Femur (tissue), 1 donor: ENCODE measurements at places on chromosomes 12 and 14.

DNA sequence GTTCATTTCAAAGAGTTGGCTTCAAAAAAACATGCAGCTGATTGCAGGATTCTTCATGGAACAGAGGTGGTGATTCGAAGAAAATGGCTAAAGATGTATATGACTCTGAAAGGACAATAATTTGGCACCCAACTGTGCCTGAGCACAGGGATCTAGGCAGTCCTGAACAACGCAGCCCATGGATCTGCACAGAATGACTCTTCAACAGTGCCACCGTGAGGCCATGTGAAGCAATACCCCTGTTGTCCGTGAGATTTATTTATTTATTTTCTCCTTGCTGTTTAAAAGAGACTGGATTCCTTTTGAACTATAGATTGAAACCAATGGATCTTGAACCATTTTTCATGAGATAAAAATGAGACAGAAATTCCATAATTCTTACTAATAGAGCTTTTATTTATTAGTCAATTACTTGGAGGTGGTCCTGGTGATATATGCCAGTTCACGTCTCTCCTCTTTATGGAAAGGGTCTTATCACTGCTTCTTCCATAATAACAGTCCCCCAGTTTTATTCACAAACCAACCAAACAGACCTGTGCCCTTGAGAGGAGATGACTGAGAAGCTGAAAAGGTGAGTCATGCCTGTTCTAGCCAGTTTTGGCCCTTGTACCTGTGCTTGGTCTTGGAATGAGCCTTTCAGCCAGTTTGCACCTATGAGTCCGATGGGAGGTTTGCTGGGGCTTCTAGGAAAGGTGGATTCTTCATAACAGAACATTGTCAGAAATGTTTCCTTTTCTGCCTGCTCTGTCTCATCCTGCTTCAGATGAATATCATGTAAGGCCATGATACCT lies 1598.3 kb downstream of the AACS start:
- DNase-seq, result no peak

GRCh38 chr14:80587096-80587724 lies 354.3 kb downstream of the CEP128 start:
- no peak for DNase-seq

DNA sequence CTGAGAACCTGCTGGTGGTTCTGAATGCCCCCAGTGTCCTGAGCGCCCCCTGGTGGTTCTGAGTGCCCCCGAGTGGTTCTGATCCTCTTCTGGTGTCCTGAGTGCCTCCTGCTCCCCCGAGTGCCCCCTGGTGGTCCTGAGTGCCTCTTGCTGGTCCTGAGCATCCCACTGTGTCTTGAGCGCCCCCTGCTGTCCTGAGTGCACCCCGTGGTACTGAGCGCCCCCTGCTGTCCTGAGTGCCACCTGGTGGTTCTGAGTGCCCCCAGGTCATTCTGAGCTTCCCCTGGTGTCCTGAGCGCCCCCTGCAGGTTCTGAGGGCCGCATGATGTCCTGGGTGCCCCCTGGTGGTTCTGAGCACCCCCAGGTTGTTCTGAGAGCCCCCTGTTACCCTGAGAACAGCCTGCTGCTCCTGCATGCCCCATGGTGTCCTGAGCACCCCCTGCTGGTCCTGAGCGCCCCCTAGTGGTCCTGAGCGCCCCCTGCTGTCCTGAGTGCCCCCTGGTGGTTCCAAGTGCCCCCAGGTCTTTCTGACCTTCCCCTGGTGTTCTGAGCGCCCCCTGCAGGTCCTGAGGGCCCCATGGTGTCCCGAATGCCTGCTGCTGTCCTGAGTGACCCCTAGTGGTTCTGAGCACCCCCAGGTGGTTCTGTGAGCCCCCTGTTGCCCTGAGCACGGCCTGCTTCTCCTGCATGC lies 1165.4 kb downstream of the TMEM121 start:
- DNase-seq, result no peak

GRCh38 chr12:127745469-127746212 lies 521.3 kb upstream of the TMEM132C start:
- DNase-seq, result no peak

- DNase-seq, result no peak
Measured at GRCh38 chr12:104738331-104738730, 219.8 kb downstream of the SLC41A2 start.

- no peak for DNase-seq
Measured at GRCh38 chr12:49227713-49228112, 37.2 kb upstream of the TUBA1C start.

DNA sequence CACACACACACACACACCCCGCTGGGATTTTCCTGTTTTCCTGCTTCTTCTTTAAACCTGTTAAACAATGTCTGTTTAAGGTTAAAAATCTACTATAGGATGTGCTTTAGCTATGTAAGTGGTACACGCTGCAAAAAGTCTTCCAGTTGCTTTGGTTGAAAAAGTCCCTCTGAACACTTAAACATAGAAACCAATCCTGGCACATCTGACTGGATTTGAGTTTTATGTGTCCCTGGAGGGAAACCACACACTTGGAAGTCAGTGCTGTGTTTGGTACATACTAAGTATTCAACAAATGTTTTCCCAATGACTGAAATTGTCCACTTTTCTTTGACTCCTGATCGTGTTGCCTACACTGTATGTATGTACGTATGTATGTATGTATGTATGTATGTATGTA lies 22.0 kb downstream of the CFL2 start:
- DNase-seq, result no peak

DNA sequence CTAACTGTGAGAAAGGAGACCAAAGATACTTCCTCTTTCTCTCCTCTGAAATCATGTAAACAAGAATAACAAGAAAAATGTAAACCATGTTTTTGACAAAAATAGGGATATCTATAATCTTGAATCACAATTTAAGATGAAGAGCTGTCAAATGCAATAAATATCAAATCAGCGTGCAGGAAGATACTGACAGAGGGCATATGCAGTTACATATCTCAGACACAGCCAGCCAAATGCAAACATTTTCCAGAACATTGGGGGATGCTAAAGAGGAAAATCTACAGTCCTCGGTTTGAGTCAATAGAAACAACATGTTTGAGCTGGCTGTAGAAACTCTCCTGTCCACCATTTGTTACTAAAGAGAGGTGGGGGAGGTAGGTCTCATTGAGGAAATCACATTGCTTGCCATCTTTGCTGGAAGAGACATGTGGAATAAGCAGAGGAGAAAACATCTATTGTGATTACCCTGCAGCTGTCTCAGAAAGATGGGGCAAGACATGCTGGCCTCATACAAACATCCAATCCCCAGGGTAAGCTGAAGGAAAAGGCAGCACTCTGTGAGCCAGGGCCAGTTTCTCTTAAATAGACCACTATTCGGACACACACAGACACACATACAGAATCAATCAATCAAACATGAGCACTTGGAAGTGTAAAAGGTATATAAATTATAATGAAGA lies 43.5 kb downstream of the CNTN1 start:
- no peak for DNase-seq

DNA sequence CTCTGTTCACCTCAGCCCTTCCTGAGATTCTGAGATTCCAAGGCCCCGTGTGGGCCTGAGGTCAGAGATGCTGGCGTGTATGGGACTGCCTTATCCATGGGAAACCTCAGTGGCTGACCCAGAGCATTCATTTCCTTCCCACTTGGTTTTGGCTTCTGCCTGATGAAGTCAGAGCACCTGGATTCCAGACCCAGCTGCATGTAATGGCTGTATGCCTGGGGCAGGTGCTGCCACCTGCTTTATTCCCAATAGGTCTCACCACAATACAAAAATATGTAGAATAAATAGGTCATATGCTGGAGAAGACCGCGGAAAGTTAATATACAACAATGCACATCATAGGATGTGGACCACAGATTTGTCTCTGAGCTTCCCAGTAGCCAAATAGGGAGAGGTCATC lies 25.6 kb downstream of the FIGNL2 start:
- no peak for DNase-seq
